ENCODE measurements at places on chromosomes 5 and 9.

- DNase-seq = no peak
Measured at GRCh38 chr9:126861707-126862103, 1.3 kb downstream of the ZBTB34 start.

- DNase-seq = no peak
Measured at GRCh38 chr5:111163000-111163399, 61.2 kb upstream of the CAMK4 start.

GRCh38 chr5:26518065-26518464 is 520.3 kb downstream of the CDH9 start:
- DNase-seq = no peak

DNA sequence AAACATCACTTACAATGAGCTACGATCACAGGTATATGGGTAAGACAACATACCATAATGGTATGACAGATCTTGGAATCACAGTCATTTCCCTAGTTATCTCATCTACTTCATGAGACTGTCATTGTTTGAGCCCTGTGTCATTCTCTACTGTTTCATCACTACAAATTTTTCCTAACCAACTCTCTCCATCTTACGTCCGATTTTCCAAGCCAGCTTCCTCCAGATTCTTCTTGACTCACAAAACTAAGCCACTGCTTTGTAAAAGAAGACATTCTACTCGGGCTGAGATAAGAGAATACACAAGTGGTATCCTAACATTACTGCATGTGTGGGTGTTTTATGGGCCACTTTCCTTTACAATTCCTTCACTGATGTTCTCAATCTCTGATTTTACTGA is 49.6 kb downstream of the SERINC5 start:
- no peak for DNase-seq

DNA sequence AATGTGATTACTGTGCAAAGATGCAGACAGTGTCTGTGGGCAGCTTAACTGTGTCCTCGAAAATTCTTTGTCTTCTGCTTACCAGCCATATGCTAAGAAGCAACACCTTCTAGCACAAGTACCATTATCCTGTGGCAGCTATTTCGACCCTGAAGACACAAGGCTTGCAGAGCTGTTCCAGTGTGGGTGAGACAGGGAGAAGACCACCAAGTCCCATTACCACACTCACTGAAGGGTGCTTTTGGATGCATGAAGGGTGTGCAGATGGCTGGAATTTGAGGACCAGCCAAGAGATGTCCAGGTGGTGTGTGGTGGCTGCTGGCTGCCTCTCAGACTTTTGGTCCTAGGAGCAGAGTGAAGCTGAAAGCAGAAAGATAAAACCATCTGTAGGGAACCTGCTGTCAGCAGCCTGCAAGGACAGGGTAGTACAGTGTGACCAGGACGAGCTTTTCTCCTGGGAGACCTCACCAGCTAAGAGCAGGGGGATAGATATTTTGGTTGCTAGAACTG is 161.8 kb downstream of the ICE1 start:
- DNase-seq = no peak

GRCh38 chr5:638501-639252 is 26.5 kb downstream of the CEP72 start:
- DNase-seq = no peak

GRCh38 chr9:121997791-121998190 is 95.3 kb downstream of the TTLL11 start:
- no peak for DNase-seq

GRCh38 chr9:132702254-132702653 is 32.0 kb downstream of the GTF3C4 start:
- DNase-seq = no peak

DNA sequence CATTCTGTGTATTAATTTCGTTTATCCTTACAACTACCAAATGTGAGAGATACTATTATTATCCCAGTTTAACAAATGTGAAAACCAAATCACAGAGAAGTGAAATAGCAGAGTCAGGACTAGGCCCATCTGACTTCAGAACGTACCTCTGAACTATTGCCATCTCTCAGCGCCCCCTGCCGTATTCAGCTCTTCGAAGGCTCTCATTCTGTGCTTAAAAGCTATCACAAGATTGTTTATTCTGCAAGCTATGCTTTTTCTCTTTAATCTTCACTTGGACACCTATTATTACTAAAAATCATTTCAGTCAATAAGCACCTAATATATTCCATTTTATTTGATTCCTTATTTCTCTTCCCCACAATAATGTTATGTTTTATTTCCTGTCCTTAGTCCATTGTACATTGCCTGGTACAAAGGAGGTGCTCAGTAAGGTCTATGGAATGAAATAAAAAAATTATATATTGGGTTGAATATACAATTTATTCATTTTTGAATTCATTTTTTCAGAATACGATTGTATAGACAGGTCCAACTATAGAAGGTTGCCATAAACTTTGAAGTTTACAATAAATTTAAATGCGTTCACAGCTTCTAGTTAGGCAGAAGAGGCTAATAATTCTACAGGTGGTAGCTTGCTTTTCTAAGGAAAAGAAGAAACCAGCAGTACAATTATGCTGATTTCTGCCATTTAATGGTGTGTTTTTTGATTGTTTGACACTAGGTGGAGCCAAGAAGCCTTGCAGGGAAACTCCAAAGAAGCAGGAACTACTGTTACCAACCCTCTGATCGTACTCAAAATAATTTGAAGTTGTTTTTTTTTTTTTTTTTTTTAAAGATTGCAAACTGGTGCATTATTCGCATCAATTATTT is 202.2 kb upstream of the DMRTA1 start:
- peak; percentile 24 for DNase-seq

DNA sequence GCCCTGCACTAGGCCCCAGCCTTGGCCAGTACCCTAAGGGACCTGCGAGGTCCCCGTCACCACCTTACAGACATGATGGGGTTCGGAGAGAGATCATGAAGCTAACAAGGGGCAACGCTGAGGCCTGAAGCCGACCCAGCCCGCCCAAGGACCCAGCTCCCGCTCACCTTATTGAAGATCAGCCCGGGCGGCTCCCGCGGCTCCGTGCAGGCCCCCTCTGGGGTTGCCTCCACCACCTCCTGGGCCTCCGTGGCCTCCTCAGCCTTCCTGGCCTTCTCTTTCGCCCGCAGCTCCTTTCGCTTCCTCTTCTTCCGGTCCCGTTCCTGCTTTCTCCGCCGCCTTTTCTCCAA is 3.6 kb downstream of the SURF6 start:
- no peak for DNase-seq

DNA sequence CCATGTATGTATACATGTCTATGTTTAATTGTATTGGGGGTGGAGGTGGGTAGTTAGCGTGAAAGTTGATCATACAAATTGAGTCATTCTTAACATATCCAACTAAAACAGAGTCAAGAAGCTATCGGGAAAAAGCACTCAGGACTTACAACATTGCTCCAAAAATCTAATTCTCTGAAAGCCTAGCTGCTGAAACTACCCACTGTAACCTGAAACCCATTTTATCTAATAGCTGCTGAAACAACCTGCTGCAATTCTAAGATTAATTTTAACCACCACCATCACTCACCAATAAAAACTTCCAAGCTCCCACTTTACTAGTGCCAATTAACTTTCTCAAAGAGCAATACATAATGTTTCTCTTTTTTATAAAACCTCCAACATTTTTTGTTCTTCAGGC is 32.2 kb downstream of the KCNV2 start:
- DNase-seq = no peak

DNA sequence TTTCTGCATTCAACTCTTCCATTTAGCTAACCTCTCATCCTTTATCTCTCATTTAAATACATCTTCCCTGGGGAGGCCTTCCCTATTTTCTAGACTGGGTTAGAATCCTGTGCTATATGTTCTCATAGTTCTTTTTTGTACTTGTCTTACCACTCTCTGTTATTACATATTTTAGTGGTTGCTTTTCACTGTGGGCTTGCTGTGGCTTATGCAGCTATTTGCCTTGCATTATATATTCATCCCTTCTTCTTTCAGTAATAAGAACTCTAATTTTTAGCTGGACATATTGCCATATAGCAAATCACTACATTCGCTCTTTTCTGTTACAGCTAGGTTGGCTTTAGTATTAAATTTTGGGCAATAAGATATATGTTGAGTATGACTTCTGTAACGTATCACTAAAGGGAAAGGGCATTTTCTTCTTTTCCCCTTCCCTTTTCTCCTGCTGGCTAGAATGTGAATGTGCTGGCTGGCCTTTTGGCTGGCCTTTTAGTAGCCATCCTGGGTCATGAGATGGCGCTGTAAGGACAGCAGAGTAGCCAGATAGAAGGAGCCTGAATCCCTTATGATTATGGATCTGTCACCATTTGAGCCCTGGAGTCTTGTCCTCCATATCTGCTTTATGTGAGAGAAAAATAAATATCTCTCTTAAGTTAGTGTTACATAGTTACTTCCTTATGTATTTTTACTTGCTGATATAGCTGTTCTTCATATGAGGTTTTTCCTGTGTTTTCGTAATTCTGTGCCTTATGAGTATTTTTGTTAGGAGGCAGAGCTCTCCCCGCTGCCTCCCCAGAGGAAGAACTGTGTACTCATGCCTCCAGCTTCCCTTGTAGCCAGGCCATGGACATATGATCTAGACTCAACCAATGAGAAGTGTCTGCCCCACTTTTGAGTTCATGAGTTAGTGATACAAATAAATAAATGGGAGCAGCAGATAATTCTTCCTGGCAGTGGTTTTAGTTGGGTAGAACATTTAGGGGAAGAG is 65.8 kb downstream of the NDUFAF2 start:
- no peak for DNase-seq

DNA sequence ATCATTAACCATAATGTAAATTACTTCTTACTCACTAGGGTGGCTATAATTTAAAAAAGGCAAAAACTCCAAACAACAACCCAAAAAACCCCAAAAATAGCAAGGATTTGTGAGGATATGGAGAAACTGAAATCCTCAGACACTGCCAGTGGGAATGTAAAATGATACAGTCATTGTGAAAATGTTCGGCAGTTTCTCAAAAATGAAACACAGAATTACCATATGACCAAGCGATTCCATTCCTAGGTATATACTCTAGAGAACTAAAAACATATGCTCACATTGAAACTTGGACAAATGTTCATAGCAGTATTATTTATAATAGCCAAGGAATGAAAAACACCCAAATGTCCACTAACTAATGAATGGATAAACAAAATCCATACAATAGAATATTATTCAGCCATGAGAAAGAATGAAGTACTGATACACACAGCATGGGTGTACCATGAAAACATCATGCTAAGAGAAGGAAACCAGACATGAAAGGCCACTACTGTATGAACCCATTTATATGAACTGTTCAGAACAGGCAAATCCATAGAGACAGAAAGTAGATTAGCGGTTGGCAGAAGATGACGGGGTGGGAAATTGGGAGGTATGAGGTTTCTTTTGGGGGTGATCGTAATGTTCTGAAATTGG is 119.1 kb downstream of the MAPKAP1 start:
- DNase-seq = no peak

DNA sequence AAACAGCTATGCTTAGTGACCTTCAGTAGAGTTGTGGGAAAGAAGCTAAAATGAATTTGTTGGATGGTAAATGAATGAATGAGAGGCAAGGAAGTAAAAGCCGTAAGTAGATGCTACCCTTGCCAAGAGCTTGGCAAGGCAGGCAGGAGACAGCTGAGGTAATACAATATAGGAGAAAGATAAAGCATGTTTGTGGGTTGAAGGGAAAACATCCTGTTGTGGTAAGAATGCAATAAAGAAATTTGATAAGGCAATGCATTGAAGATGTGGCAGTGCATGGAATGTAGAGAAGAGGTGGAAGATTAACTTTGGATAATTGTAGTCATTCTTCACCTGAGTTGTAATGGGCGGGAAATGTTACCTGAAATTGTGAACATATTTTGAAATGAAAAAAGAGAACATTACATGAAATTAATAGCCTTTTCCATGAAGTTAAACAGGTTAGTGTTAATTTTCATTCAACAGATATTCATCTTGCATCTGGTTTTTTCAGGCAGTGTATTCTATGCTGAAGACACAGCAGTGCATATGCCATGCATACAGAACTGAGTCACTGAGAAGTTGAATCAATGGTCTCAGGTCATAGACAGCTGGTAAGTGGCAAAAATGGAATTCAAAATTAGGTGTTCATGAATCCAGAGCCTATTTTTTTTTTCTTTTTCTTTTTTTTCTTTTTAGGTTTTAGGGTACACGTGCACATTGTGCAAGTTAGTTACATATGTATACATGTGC is 43.4 kb upstream of the SPINK5 start:
- DNase-seq = no peak
